OCI-M1 (cell line): ENCODE measurements at places on chromosomes 3 and 15.

DNA sequence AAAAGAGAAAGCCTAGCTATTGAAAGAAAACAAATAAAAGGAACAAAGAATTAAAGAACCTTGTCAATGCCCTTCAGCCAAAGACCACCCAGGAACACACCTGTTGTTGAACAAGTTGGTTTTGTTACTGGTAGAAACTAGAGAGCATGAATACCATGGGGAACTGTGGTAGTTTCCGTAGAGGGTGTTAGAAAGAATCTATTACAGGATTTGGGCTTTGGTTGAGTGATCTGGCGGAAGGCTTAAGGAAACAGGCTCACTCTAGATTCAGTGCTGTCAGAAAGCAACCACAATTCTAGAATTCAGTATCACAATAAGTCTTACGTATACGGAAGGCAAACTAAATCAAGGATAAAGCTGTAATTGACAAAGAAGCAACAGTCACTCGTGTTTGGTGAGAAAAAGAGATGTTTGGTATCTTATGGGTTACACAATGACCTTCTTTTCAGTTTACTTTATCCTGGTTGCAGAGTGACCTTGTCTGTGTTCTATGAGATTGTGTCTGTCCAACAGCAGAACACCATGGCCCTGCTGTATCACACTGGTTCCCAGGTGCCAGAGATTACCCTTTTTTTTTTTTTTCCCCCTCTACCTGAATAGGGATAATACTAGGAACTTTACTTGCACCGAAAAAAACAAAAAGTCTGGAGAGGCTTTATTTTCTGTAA lies 265.9 kb downstream of the SHQ1 start:
- no peak for DNase-seq

- DNase-seq, result no peak
These were observed 9.0 kb upstream of the ANXA2 start for GRCh38 chr15:60406513-60407414.

GRCh38 chr3:39644176-39644575 lies 165.2 kb upstream of the MYRIP start:
- no peak for DNase-seq

DNA sequence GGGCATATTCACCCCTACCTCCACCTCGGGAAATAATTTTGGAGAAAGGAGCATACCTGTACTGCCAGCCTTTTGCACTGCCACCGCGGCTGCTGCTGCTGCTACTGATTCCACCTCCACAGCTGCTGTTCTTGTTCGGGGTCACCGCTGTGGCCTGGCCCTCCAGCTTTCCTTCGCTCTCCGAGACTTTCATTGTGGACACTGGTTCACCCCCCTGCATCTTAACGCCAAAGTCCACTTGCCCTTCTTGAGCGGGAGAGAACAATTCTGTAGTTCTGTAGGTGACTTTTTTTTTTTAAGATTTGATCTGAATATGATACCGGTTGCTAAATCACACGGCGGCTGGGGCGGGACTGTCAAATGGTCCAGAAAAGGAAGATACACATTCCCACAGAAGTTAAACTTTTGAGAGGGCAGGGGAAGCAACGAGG lies 701 bp downstream of the OSBPL11 start:
- peak; percentile 59 for DNase-seq

- no peak for DNase-seq
These were observed 12.8 kb downstream of the CHST2 start for GRCh38 chr3:143132246-143132980.

DNA sequence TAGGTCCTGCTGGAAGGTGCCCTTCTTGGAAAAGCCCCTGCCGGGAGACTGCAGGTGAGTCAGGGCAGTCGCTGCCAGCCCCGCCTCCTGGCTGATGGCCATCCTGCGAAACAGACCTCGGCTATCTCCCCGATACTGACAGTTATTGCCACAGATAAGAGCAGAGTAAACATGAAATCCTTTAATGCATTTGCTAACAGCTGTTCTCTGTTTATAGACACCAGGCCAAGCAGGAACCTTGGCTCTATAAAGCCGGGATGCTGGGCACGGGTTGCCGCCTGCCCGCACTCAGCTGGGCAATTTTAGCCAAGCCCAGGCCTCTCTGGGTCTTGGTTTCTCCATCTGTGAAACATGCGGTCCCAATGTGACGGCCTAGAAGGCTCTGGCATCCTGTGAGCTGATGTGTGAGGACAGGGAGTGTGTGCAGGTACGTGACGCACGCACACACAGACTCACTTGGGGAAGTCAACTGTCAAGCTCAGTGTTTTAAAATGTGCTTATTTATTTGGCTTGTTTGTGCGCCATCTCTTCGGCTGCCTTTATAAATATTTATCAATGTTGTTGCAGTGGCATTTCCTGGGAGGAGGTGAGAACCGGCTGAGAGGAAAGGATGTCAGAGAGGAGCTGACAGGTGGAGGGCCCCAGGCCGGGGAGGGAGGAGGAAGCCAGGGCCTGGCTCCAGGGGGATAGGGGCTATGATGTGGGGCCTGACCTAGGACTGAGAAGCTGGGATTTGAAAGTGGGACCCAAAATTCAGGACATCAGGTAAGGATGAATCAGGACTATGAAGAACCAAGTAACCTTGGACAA lies 50.8 kb upstream of the PRR23E start:
- no peak for DNase-seq

GRCh38 chr3:39460677-39461076 lies 6.8 kb upstream of the MOBP start:
- DNase-seq, result no peak

- DNase-seq, result no peak
These were observed 45.2 kb downstream of the CCNB2 start for GRCh38 chr15:59150185-59150584.

GRCh38 chr3:124201226-124201625 lies 209.3 kb upstream of the ROPN1 start:
- DNase-seq, result no peak

DNA sequence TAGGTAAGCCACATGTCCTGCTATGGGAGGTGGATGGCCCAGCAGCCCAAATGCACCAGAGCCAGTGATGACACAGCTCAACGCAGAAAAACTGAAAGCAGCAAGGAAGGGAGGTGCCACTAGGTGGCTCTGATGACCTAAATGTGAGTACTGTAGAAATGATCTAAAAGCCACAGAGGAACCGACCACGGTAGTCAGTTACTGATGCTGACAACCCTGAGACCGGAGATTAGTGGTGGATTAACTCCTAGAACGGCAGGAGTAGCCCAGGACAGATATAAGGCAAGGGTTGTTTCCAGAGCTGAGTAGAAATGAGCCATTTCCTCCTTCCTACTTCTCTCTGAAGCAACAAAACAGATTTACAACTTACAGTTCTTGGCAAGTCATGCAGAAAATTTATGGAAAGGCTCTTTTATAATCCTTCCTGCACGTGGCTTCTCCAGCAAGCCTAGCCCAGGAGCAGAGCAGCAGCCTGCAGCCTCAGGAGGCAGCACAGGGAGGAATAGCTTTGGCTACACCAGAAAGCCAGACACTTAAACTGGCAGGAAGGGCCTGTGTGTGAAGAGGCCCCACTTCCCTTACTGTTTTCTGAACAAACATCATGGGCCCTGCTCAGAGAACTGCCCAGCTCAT lies 13.1 kb downstream of the FBXL22 start:
- peak; percentile 94 for DNase-seq

DNA sequence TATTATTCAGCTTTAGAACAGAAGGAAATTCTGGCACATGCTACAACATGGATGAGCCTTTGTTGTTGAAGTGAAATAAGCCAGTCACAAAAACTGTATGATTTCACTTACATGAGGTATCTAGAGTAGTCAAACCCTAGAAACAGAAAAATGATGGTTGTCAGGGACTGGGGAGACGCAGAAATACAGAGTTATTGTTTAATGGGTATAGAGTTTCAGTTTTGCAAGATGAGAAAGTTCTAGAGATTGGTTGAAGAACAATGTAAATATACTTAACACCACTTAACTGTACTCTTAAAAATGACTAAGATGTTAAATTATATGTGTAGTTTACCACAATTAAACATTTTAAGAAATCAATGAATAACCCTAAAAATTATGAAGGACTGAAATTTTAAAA lies 15.8 kb downstream of the SPTSSB start:
- no peak for DNase-seq

- DNase-seq, result no peak
These were observed 215.5 kb upstream of the RORA start for GRCh38 chr15:61444585-61444984.

DNA sequence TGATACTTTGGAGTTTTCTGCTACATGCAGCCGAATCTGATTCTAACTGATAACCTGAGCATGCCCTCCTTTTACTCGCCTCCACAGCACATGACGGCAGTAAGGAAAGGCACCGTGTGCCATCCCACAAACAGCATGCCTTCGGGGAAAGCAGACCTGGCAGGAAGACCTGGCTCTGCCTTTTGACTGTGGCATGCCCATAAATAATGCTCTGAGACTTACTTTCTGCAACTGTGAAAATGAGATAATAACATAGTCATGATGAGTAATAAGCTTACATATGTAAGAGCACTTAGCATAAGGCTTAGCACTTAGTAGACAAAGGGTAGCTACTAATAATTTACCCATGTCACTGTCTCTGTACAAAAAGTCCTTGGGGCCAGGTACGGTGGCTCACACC lies 32.9 kb downstream of the MTHFS start:
- DNase-seq, result no peak

DNA sequence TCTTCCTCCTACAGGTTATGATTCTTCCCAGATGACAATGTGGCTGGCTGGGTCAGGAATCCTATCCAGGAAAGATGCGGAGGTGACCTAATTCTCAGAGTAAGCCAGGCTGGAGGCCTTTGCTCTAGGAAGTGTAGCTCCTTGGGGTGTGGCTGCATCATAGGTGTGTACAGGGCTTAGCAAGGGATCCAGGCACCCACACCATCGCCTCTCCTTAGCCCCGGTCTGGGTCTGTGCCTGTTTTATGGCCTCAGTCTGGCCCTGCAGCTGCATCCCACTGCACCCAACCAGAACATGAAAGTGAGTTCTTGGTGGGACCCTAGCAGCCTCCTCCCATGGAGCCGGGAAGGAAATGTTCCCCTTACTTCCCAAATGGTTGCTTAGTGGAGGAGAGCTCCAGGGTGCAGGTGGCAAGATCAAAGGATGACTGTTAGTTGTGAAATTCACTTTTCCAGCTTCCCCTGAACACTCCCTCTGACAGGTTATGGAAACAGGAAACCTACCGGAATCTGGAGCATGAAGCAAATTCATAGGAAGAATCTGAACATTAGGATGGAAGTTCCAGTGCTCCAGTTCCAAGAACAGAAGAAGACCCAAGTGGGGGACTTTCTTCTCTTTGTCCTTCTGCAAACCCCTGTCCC lies 2.7 kb upstream of the AMOTL2 start:
- no peak for DNase-seq

- no peak for DNase-seq
These were observed 210.6 kb upstream of the CHRM5 start for GRCh38 chr15:33757516-33758232.

GRCh38 chr3:18898911-18899310 lies 249.4 kb upstream of the KCNH8 start:
- no peak for DNase-seq

DNA sequence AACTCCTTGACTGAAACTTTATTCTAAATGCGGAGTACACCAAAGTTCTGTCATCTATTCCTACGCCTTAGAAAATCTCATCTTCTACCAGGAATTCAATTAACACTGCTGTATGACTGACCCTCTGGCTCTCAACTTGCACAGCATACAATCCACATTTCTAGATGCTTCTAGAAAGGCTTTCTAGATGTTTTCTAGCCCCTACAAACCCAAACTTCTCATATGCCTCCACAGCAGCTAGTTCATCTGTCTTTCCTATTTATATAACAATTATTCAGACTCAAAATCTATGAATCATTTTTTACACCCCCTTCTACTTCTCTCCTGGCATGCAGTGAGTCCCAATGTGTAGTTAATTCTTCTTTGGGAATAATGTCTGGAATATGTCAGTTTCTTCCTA lies 13.2 kb downstream of the INO80 start:
- DNase-seq, result no peak

DNA sequence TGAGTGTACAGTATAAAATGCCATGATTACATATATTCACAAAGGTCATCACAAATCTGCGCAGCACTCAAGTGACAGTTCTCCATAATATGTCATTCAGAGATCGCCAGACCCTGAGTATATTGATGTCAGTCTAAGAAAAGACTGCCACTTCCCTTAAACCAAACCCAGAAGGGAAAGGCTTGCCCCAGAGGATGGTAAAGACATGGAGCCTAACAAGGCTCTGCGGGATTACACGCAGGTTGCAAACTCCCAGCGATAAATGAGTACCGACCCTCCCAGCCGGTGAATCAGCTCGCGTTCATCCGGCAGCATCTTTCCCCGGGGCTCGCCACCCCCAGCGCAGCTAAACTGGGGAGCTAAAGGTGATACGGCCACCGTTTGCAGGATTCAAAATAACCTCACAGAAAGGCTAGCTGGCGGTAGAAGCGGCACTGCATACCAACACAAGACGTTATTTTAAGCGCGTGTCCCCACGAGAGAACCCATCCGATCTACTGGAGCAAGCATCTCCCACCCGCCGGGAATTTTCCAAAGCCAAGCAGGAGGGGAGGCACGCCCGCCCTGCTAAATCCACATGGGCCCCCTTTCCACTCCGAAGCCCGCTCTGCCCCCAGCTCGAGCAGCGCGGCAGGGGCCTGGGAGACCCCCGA lies 643 bp downstream of the MYO5A start:
- no peak for DNase-seq

- no peak for DNase-seq
These were observed 31.2 kb downstream of the DPH6 start for GRCh38 chr15:35514759-35515158.
